ENCODE measurements at places on chromosomes 1 and 21.

DNA sequence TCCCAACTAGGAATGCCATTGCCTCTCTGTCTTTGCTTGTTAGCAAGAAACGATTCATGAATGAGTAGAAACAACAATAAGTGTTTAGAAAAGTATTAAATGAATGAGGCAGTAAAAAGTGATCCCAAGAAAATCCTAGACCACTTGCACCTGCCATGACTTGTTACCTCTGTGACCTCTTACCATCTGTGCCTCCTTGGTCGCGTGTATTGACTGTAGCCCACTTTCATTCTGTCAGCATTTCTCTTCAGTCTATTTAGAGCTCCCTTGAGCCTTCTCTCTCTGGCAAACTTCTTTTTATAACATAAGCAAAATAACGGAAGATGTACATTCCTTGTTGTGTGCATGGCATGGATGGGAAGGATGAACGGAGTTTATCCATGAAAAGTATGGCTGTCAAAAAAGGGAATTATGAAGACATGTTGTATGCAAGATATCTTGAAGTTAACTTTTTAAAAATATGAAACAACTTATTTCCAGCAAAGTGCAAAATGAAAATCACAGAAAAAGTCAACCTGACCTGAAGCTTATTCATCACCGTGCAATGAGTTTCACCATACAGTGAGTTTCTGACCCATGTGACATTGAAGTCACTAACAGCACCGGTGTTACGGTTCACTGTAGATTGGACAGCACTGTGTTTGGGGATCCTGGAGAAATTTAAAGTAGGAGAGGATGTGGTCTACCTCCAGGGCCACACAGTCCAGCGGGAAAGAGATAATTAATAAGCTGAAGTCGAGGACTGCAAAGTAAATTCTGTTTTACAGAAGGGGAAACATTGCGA, 47.7 kb downstream of the KCNK1 start:
- no peak for DNase-seq

- no peak for DNase-seq
Measured at GRCh38 chr1:236144446-236145150, 2.3 kb downstream of the GPR137B start.

- DNase-seq = no peak
Measured at GRCh38 chr1:59776960-59777852, 37.5 kb upstream of the HOOK1 start.

DNA sequence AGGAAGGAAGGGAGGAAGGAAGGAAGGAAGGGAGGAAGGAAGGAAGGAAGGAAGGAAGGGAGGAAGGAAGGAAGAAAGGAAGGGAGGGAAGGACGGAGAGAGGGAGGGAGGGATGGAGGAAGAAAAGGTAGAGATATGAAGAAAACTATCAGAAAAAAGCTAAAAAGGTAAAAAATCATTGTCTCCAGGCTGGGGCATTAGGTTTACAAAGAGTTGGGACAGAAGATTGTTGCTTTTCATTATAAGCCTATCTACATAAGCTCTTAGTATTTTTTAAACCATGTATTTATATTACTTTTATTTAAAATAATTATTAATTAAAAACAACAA, 7.2 kb upstream of the PINK1 start:
- no peak for DNase-seq

DNA sequence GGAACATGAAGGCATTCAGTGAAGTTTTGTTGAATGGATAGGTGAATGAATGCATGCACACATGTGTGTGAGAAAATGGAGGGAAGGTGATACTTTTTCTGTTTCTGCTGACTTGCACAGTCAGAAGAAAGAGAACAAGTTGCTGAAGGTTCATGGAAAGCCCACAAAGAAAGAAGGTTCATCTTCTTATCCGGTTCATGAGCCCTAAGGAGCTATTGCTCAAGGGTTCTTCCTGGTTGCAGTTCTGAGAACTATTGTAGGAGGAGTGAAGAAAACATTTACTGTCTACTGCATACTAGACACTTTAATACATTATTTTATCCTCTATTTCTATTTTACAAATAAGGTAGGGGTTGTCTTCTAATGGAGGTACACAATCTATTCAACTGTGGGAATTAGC, 13.4 kb upstream of the NIBAN1 start:
- no peak for DNase-seq

DNA sequence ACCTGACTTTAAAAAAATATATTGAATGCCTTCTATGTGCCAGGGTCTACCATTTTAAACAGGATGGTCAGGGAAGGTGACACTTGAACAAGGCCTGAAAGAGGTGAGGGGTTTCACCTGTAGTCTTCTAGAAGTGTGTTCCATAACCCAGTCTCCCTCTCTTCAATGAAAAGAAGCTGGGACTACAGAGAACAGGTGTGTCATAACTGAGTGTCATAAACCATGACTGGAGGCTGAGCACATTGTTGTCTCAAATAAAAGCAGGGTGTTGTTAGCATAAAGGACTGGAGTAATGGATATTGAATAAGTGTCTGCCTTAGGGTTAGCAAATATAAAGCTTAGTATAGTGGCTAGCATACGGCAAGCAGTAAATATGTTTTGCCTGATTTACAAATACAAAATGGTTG, 65.4 kb downstream of the SYDE2 start:
- DNase-seq = no peak

GRCh38 chr1:161987872-161988271, 35.8 kb downstream of the OLFML2B start:
- no peak for DNase-seq

DNA sequence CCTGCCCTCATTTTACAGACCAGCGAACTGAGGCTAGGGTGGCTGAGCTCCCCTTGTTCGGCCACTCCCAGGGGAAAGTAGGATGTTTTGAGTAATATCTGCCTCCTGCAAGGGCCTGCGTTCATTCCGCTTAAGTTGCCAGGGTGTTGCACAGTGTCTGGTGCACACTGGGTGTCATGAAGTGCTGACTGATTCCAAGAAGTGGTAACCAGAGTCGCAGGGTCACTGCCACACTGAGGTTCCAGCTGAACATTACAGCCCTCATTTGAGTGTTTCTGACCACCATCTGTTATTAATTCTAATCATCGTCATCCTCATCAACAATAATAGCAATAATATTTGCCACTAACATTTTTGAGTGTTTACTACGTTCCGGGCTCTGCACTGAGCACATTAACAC, 250.6 kb downstream of the KAZN start:
- no peak for DNase-seq

DNA sequence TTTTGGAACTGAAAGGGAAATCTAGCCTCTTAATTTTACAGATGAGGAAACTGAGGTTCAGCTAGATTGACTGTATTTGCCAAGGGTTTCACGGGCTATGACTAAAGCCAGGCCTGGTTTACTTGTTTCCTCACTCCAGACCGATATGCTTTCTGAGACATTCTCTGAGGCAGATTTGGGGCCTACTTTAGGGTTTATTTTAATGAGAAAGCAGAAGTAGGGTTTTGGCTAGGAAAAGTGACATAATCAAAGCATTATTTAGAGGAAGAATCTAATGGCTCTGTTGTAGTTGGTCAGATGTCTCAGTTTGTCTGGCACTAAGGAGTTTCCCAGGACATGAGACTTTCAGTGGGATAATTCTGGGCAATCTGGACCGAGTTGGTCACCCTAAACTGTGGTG, 1.5 kb upstream of the RPTN start:
- no peak for DNase-seq

DNA sequence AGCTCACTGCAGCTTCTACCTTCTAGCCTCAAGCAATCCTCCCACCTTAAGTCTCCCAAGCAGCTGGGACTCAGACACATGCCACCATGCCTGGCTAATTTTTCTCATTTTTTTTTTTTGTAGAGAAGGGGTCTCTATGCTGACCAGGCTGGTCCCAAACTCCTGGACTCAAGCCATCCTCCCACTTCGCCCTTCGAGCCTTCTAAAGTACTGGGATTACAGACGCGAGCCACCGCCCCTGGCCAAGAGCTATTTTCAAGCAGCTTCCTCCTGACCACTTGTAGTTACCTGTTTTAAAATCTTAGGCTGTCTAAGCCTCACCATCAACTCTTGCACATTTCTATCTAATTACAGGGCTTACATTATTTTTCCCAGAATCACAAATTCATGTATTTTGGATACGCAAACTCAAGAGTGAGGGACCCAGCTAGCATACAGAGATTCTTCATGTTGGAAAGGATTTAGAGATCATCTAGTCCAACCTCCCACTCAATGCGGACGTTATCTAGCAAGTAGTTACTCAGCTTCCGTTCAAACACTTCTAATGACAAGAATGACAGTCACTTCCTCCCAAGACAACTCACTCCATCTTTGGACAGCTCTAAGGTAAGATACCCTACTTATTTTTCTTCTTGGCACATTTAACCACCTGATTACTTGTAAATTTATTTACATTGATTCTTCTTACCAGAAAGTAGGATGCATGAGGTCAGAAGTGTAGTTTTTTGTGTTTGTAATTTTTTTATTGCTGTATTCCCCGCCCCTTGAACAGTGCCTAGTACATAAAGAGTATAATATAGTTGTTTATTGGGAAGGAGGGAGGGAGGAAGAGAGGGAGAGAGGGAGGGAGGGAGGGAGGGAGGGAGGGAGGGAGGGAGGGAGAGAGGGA, 65.4 kb downstream of the LUZP1 start:
- peak; percentile 76 for DNase-seq
